ENCODE measurements at places on chromosomes 5 and 9.

DNA sequence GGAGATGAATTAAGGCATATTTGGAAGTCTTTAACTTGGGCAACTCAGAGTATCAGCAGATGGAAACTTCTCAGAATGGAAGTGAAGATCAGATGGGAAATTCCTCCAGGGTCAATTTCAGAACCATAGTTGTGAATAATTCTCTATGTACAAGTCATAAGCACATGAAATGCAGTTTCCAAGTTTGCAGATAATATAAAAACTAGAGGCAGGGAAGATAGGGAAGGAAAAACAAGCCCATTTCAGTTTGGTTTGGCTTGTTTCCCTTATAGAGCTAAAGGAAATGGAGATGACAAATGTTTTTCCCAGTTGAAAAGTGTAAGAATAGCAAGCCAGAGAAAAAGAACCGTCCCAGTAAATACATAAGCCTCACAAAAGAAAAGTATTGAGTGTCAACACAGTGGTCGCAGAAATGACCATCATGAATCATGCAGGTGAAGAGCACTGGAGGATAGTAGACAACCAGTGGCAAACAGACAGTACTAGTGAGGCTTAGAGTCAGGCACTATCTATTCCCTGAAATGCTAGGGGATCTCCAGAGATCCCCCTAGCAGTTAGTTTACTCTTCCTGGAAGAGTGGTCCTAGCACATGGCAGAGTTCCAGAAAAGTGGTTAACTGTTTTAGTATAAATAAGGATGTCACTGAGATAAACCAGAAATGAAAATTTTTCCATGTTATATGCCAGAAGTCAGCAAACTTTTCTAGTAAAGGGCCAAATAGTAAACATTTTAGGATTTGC is 245.9 kb downstream of the SAXO1 start:
- DNase-seq: no peak

- DNase-seq: no peak
These were observed 500.7 kb downstream of the SPATA31D1 start for GRCh38 chr9:82489201-82489821.

- DNase-seq: peak; percentile 62
These were observed 146.5 kb downstream of the LPAR1 start for GRCh38 chr9:110891760-110892159.

GRCh38 chr5:374631-375335 is 53.3 kb downstream of the AHRR start:
- no peak for DNase-seq

GRCh38 chr9:73441890-73442818 is 290.5 kb downstream of the ANXA1 start:
- DNase-seq: no peak

- peak; percentile 29 for DNase-seq
These were observed 732 bp downstream of the PBX3 start for GRCh38 chr9:125747765-125748445.

DNA sequence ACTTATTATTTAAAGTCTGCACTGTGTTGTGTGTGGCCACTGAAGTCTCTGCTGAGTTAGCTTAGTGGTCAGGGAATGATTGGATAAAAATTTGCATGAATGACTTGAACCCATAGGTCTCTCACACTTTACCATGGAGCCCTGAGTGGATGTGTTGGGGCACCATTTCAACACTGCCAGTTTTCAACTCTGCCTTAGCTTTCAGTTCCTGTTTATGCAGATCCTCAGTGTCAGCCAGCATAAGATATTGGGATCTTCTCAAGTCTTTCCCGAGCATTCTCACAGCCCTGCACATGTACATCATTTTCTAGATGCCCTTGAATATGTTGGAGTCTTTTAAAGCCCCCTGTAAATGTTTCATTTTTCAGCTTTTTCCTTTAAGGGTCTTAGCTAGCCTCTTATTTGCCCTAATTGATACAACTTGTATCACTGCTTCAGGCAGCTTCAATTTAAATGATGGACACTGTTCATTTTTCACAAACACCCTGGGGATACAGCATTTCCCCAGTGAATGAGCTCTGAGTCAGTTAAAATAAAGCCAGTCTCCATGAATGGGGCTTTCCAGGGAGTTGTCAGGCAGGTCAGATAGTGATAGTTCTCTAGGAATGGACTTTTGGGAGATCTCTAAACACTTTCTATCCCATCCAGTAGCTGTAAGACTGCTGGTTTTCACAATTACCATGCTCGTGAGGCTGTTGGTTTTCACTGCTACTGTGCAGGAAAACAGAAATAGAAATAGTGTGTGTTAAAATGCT is 211.9 kb upstream of the PAPPA start:
- DNase-seq: no peak

- no peak for DNase-seq
These were observed 45.7 kb upstream of the SLCO4C1 start for GRCh38 chr5:102341681-102342288.

GRCh38 chr9:99076483-99077171 is 28.3 kb upstream of the TGFBR1 start:
- DNase-seq: peak; percentile 46

GRCh38 chr5:4191041-4191440 is 595.4 kb downstream of the IRX1 start:
- DNase-seq: no peak

All from inflammatory macrophage (primary cell).